Fibroblast of skin of left quadriceps (primary cell): ENCODE measurements at places on chromosomes 7 and 10.
A peak's percentile ranks its signal among the peaks of the same experiment; 100 is the strongest.

DNA sequence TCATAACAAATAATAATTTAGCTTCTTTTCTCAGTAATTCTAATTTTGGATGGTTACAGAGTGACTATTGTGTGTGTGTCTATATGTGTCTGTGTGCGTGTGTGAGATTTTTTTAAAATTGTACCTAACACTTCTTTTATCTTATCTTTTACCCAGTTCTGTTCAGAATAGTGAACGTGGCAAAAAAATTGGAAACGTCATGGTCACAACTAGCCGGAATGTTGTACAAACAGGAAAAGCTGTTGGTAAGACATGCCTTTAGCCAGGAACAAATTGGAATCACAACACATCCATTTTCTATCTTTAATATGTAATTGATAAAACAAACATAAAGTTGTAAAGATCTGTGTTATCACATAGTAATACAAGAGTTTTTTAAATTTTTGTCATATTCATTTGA is 85.4 kb downstream of the AVL9 start:
- DNase-seq = no peak

DNA sequence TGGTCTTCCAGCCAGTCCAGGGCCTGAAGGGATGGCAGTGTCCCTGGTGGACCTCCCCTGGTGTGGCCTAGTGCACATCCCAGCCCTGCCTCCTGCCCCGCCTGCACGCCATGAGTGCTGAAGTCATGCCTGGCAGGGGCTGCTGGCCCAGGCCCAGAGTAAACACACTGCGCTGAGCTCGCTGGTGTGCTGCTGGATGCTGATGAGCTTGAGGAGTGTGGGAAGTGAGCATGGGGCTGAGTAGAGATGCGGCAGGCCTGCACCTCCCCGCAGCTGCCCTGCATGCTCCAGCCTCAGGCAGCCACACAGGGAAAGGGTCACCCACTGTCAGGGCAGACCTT is 43.2 kb downstream of the HTRA1 start:
- DNase-seq = peak; percentile 72

GRCh38 chr10:5894873-5895272 is 4.8 kb downstream of the FBH1 start:
- no peak for DNase-seq

DNA sequence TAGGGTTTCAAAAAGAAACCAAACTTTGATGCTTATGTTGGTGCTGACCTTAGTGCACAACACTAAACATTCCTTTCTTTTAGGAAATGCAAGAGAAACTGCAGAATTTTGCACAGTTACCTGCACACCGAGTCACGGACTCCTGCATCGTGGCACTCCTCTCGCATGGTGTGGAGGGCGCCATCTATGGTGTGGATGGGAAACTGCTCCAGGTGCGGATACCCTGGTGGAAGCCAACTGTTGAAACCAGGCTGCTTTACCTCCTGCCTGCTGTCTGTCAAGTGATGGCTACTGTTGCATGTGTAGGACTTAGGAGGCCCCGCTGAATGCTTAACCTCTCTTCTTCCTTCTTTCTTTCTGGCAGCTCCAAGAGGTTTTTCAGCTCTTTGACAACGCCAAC is 11.7 kb downstream of the CASP2 start:
- no peak for DNase-seq

GRCh38 chr7:79620291-79620690 is 166.8 kb upstream of the MAGI2 start:
- no peak for DNase-seq
